ENCODE measurements at places on chromosomes 12 and 14.
A peak's percentile ranks its signal among the peaks of the same experiment; 100 is the strongest.

DNA sequence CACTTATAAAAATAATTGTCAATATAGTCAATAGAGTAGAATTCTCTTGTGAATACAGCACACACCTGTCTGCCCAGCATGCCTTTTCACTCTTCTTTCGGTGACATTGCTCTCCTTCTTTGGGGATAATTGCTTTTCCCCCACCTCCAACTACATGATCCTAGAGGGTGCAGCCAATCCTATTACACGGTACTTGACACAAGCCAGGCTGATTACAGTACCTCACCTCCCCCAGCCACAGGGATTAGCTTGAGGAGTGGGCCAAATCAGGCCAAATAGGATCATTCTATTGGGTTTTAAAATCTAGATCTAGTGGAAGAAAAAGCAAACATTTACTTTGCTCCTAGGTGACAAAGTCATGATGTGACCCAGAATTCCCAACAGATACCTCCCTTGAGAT, 16.8 kb upstream of the NFYB start:
- DNase-seq: no peak

GRCh38 chr12:99287136-99287535, 360.4 kb upstream of the GARIN6 start:
- no peak for DNase-seq

DNA sequence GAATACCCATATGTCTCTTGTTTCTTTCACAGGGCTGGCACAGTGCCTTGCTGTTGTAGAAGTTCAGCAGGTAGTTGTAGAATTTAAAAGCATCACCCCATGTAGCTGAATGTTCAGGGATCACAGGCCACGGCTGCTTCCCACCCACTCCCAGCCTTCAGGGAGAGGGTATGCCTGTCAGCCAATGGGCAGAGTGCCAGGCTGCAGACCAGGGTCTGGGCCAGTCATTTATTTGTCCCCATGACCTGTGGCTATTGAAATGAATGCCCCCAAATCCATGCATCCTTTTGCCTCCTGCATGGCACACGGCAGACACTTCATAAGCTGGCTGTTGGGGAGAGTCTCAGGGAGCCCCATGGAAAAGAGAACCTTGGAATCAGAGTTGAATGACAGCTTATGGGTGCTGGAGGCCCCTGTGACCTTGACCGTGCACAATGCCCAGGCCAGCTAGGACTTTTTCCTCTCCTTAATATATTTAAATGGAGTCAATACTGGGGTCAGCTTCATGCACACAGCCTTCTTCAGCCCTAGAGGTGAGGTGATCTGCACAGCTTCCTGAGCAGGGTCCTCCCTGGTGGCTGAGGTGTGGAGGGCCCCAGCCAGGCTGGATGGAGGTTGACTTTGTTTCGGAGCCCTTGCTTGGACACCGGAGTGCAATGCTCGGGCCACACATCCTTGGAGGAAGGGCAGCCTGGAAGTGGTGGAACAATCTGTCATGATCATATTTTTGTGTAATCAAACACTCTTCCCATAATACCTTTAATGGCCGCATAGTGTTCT, 45.3 kb downstream of the PRMT8 start:
- no peak for DNase-seq

GRCh38 chr14:25079311-25079710, 29.4 kb upstream of the STXBP6 start:
- DNase-seq: no peak

DNA sequence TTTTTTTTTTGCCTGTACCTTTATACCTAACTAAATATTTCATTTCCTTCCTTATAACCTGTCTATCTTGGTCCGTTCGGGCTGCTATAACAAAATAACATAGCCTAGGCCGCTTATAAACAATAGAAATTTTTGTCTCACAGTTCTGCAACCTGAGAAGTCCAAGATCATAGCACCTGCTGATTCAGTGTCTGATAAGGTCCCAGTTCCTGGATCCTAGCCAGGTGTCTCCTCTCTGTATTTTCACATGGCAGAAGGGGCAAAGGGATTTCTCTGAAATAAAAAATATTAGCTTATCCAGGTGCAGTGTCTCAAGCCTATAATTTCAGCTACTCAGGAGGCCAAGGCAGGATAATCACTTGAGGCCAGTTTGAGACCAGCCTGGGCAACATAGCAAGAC, 1046.6 kb upstream of the USP15 start:
- DNase-seq: no peak

DNA sequence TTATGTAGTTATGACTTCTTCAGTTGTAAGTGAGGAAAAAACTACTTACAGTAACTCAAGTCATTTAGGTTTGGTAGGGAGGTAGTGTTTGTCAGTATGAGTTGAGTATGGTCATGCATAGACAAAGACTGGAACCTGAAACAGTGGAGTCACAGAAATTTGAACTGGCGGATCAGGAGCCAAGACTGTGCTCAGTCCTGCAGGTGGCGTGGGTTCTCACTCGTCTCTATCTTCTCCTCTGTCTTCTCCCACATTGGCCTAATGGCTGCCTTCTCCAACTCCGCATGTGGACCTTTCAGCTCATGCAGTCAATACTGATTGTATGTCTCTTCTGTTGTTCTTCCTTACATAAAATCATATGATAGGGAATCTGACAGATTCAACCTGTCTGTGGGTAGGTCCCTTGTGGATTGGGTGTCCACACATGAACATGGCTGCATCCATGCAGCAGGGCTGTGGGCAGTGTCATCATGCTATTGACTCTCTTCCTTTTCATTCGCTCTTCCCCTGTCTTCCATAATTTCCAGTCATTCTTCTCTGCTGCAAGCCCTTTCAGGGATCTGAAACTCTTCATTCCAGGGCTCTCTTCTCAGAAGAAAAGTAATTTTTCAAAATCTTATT, 78.8 kb upstream of the NEDD1 start:
- no peak for DNase-seq

DNA sequence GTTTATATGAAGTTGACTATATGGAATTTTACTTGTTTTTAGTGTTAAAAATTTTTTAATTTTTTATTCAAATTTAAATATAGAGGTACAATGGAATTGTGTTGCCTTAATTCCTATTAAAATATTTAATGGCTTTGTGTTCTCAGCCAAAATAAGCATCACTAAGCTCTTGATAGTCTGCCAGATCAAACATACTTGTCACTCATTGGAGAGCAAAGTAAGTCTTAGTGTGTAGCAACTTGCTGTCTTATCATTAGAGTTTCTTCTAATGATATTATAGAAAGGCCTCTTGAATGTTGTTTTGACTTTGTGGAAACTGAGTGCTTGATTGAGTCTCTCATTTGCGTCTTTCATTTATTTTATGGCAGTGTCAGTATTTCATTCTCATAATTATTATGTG, 10.7 kb downstream of the SFSWAP start:
- no peak for DNase-seq

- DNase-seq: no peak
These were observed 139.1 kb upstream of the PDZRN4 start for GRCh38 chr12:41049033-41049432.

DNA sequence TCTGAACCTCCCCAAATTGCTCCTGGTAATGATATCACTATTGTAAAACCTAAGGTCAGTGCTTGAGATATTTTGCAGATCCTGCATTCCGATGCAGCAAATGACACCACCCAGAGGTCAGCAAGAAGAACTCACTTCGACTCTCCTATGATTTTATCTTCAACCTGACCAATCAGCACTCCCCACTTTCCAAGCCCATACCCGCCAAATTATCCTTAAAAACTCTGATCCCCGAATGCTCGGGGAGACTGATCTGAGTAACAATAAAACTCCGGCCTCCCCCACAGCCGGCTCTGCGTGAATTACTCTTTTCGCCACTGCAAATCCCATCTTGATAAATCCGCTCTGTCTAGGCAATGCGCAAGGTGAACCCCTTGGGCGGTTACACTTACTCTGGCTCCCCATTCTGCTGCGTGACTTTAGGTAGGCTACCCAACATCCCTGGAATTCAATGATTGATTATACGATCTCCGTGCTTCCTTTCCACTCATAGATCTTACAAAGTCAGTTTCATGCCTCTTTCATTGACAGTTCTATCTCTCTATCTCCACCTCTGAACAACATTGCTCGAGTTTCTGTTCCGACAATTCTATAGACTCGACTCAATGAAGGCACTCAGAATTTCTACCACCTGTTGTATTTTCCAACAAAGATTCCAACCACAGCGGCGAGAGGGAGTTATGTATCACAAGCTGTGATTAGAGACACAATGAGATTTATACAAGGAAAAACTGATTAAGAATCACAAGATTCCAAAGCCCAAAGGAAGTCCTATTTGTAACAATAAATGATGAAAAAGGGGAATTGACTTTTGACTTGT, 939 bp downstream of the NPC2 start:
- DNase-seq: no peak

GRCh38 chr14:75144944-75145343, 18.1 kb upstream of the NEK9 start:
- no peak for DNase-seq

- DNase-seq: no peak
These were observed 185.2 kb downstream of the ACSS3 start for GRCh38 chr12:81263072-81263471.

- DNase-seq: no peak
These were observed 46.6 kb upstream of the ESRRB start for GRCh38 chr14:76329154-76329928.

GRCh38 chr12:12582193-12582881, 19.7 kb upstream of the DUSP16 start:
- DNase-seq: peak; percentile 29

DNA sequence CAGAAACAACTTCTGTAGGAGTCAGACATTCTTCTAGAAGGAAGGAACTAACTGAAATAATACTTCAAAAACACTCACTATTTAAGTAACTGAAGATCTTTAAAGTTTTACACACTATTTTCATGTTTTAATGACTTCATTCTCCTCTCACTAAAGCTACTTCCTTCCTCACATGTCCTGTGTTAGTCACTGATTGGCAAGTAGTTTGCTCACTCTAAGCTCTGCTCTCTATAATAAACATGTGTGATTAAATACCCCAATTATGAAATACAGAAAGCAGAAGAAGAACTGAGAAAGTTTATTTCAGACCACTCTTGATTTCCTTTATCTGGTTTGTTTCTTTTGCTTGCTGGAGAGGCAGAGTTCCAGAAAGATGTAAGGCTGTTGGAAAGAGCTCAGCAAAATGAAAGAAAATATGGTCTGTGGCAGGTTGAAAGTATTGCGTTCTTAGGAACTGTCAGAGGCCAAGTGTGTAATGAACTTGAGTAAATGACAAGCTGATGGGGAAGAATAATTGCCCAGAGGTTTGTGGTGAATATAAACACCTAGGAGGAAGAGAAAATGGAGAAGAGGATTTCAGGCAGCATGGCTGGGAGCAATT, 522.0 kb upstream of the SEL1L start:
- DNase-seq: no peak

DNA sequence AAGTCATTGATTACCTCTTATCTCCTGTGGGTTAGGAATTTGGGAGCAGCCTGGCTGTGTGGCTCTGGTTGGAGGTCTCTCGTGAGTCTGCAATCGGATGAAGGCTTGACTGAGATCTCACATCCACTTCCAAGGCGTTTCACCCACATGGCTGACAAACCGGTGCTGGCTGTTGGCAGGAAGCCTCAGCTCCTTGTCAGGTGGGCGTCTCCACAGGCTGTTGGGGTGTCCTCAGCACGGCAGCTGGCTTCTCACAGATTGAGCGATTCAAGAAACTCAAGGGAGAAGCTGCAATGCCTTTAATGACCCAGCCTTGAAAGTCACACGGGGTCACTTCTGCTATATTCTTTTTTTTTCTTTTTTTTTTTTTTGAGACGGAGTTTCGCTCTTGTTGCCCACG, 28.6 kb upstream of the CORO1C start:
- DNase-seq: no peak

DNA sequence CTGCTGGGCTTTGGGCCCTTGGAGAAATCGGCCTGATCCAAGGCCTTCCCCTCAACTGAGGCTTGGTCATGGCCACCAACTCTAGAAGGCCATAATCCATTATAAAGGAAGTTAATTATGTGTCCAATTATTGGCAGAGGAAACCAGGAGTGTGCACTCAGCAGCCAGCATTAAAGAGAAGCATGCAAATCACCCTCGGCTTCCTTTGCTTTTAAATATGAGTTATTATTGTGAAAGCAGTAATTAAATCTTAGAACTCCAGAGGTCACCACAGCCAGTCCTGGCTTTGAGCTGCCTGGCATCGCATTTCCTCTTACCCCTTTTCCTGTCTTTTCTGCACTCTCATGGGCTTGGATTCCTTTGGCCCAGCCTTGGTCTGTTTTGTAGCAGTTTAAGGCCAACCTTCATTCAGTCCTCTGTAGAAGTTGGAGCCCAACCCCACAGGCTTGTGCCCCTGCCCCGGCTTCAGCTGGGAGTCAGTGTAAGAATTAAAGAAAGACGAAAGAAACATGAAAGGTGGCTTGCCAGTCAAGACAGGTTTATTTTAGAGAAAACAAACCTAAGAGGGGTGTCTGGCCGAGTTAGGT, 14.7 kb upstream of the KRT86 start:
- no peak for DNase-seq

GRCh38 chr14:78848234-78848820, 678.2 kb downstream of the NRXN3 start:
- no peak for DNase-seq

- no peak for DNase-seq
These were observed 2.6 kb downstream of the PDE6H start for GRCh38 chr12:14975457-14975856.

Measured in ureter (tissue), 1 donor.